ENCODE measurements at places on chromosomes 2 and 18.

DNA sequence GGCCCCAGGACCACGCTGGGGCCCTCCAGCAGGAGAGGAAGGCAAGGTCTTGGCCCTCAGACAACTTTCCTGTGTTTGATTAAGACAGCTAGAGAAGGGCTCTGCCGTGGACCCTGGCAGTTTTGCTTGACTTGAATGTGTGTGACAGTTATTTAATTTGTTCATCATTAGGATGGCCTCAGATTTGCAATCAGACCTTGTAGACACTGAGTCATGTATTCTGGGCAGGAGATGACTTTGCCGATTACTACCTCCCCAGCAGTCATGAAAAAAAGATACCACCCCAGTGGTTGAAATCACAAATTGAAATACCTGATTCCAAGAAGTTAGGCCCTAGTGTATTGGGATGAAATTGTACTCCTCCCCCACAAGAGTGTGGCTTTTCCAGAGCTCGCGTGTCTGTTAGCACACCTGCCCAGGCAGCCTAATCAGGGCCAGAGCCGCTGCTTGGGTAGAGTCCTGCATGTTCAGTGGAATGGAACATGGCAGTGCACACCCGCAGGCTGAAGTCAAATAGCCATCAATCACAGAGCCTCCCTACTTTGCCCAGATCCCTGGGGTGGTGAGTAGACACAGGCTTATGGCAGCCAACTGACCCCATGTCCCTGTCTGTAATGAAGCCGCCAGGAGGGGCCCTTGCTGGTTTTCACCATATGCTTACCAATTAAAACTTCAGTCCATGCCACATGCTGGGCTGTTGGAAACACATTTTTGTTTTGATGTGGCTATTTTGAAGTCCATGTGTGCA lies 122.5 kb downstream of the TPGS2 start:
- no peak for DNase-seq

GRCh38 chr18:3114451-3114850 lies 101.5 kb upstream of the LPIN2 start:
- DNase-seq, result no peak

DNA sequence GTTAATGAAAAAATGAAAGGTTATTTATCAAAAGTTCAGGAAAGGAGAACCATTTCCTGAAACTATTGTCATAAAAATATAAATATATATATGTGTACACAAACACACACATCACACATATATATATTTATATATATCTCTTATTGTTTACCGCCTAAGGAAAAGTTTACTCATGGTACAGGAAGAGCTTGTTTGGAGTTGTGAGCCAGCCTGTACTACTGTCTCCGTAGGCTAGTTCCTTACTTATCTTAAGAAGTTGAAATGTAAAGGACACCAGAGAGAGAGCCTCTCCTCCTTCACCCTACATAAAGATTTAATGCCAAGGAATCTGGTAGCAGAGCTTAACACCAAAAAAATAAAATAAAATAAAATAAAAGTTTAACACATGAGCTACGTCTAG lies 19.6 kb downstream of the DSC1 start:
- DNase-seq, result no peak

DNA sequence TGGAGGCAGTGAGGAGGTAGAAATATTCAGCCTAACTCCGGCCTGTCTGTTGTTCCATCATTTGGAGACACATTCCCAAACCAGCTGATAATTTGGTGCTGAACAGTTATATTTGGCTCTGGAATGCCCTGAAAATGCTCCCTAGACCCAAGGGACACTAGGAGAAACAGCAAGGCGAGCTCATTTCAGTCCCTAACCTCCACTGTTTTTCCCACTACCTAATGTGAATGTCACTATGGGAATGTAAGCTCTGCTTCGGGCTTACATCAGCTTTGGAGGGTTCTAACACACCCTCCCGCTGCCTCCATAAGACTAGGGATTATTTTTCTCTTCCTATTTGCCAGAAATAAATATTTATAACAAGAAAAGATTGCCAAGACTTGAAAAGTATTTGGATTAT lies 103.5 kb downstream of the ANTXR1 start:
- no peak for DNase-seq

DNA sequence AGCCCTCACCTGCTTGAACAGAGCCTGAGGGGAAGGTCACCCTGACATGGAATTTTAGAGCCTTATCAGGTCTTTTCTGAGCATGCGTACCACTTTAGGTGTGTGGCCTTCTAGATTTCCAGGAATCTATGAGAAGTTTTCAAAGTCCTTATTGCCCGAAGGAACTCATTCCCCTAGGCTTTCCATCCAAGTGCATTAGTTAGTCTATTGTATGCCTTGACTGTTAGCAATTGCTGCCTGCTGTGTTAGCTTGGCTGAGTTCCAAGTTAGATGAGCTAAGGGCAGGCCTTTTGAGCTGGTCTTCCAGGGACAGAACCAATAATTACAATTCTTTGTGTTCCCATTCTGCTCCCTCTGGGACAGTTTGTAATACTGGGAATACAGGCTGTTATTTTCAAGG lies 30.8 kb upstream of the PUM2 start:
- no peak for DNase-seq

Data from esophagus squamous epithelium (tissue), 5 donors.